ENCODE measurements at places on chromosomes 3 and 15. TPM values are rescaled to one million over a fixed set of nuclear protein-coding genes. Genes with fewer than 3 reads are reported as not detected.

CEMIP gene
- 0.49 TPM for total RNA-seq

GADL1 gene
- total RNA-seq: 0.59 TPM

DNAJA4 gene
- total RNA-seq: 77.9 TPM

MAP1A gene
- 36.8 TPM for total RNA-seq

MME gene
- 3.1 TPM for total RNA-seq

ALDH1A2 gene
- 6.8 TPM for total RNA-seq

FGF12 gene
- total RNA-seq: 420 TPM

GOLGA6A gene
- total RNA-seq: not detected

CSTA gene
- total RNA-seq: 0.33 TPM

Data from heart left ventricle (tissue), 16 donors.